Body of pancreas (tissue), 4 donors: ENCODE measurements at places on chromosomes 7 and 10. TPM values are rescaled to one million over a fixed set of nuclear protein-coding genes. Genes with fewer than 3 reads are reported as not detected.

DNA sequence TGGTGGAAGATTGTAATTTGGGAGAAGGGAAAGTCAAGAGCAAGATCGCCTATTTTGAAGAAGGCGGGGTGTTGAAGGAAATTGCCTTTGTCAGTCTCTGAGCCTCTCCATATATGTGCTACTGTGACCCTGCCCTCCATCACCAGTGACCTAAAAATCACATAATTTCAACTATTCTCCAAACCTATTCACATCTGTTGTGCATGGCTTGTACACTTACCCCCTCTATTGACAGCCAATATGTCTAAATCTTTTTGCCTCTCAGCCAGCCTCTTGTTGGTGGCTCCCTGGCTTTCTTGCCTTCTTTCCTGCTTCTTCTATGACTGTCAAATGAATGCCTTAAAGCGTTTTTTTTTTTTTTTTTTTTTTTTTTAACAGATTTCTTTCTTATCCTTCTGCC, 295.6 kb downstream of the AUTS2 start:
- no peaks in the 10 kb centered on the region for H3K27me3 ChIP-seq
- H3K27ac ChIP-seq: no peak overlapping the region
- no peak overlapping the region for H3K4me3 ChIP-seq
- H3K36me3 ChIP-seq: no peaks in the 10 kb centered on the region

GRCh38 chr10:102499356-102499755, 3.2 kb downstream of the ACTR1A start:
- H3K27ac ChIP-seq: no peak overlapping the region
- H3K4me3 ChIP-seq: no peak overlapping the region
- H3K4me1 ChIP-seq: peaks cover 20% of the 10 kb centered on the region
- H3K36me3 ChIP-seq: no peaks in the 10 kb centered on the region
- DNase-seq: no peak
- no peaks in the 10 kb centered on the region for H3K27me3 ChIP-seq

GRCh38 chr10:113859261-113859660, 4.8 kb downstream of the NHLRC2 start:
- peaks cover 31% of the 10 kb centered on the region for H3K4me1 ChIP-seq
- DNase-seq: no peak
- no peak overlapping the region for H3K27ac ChIP-seq
- H3K4me3 ChIP-seq: no peak overlapping the region
- H3K36me3 ChIP-seq: no peaks in the 10 kb centered on the region

Gene ABCB1
- total RNA-seq: 2.3 TPM

DNA sequence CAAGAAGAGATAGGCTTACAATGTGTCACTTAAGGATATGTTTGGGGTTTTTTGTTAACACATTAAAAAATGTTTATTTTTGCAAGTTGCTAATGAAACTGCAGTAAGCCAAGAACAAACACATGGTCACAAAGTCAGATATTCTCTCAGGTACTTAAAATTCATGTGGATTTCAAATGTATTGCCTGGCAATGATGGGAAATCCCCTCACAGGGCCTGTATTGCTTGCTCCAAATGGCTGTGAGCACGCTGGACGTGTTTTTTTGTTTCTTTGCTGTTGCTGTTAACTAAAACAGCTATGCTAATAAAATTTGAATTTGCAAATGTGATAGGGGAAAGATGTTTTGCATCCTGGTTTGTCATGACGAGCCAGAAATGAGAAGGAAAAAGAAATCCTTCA, 3.8 kb upstream of the CELF2 start:
- H3K4me3 ChIP-seq: no peak overlapping the region
- no peaks in the 10 kb centered on the region for H3K36me3 ChIP-seq

DNA sequence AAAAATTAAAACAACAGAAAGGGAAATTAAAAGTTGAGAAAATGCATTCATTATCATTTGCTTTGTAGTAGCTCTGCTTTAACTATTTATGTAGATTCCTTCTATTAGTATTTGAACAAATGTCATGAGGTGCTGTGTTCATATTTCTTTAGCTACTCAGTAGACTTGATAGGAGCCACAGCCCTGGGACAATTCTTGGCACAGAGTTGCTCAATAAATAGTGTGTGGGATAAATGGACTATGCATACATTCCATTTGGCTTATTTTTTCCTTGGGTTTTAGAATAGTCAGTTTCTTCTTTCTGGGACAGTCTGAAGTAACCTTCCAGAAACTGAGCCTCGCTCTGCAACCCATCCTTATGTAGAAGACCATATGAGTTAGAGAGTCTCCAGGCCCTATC, 13.4 kb downstream of the RPP30 start:
- H3K27ac ChIP-seq: no peak overlapping the region
- no peaks in the 10 kb centered on the region for H3K4me1 ChIP-seq
- peaks cover 15% of the 10 kb centered on the region for H3K36me3 ChIP-seq
- no peak overlapping the region for H3K4me3 ChIP-seq
- no peaks in the 10 kb centered on the region for H3K27me3 ChIP-seq

DNA sequence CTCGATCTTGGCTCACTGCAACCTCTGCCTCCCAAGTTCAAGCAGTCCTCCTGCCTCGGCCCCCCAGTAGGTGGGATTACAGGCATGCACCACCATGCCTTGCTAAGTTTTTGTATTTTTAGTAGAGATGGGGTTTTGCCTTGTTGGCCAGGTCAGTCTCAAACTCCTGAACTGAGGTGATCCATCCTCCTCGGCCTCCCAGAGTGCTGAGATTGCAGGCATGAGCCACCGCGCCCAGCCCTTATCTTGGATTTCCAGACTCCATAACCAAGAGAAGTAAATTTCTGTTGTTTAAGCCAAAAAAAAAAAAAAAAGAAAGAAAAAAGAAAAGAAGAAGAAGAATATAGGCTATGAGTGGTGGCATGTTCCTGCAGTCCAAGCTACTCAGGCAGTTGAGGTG, 53.3 kb upstream of the RABGEF1 start:
- no peak overlapping the region for H3K4me3 ChIP-seq
- no peak overlapping the region for H3K27ac ChIP-seq
- no peak for DNase-seq
- H3K4me1 ChIP-seq: peaks cover 12% of the 10 kb centered on the region
